ENCODE measurements at places on chromosomes 7 and 10.

- DNase-seq, result no peak
These were observed 31.0 kb upstream of the MXI1 start for GRCh38 chr10:110176141-110177030.

- no peak for DNase-seq
These were observed 26.2 kb downstream of the RBM20 start for GRCh38 chr10:110670335-110670734.

- DNase-seq, result no peak
These were observed 25.6 kb upstream of the ZC3HAV1L start for GRCh38 chr7:139061416-139061815.

GRCh38 chr10:70283445-70284399 is at the start of gene NPFFR1:
TSS of gene NPFFR1 (minus strand) at chr10:70284004. CDS start at chr10:70283676, 328 bp downstream.
- DNase-seq, result no peak

- DNase-seq, result no peak
These were observed 2.8 kb downstream of the TET1 start for GRCh38 chr10:68562661-68563570.

GRCh38 chr10:129628823-129629222 is 161.8 kb downstream of the MGMT start:
- DNase-seq, result no peak

DNA sequence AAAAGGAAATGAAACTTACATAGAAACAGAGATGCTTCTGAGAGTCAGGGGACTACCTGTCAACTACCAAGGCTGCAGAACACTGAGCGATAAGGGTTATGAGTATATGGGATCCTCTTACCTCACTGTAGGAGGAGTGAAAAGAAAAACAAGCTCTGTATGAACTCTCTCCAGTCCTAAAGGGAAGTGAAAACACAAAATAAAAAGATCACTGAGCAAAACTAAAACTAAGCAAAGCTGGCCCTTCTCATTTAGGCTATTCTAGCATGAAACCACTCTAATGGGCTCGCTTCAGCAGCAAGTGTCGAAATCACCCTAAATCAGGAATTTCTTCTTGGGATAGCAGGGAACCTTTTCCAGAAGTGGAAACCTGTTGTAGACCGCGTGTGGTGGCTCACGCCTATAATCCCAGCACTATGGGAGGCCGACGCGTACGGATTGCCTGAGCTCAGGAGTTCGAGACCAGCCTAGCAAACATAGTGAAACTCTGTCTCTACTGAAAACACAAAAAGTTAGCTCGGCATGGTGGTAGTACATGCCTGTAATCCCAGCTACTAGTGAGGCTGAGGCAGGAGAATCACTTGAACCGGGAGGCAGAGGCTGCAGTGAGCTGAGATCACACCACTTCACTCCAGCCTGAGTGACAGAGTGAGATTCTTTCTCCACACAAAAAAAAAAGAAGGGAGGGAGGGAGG is 27.0 kb downstream of the DCLRE1C start:
- no peak for DNase-seq
